ENCODE measurements at places on chromosomes 2 and 18.

- DNase-seq, result no peak
Observed at GRCh38 chr2:20897047-20897446, 74.1 kb upstream of the LDAH start.

DNA sequence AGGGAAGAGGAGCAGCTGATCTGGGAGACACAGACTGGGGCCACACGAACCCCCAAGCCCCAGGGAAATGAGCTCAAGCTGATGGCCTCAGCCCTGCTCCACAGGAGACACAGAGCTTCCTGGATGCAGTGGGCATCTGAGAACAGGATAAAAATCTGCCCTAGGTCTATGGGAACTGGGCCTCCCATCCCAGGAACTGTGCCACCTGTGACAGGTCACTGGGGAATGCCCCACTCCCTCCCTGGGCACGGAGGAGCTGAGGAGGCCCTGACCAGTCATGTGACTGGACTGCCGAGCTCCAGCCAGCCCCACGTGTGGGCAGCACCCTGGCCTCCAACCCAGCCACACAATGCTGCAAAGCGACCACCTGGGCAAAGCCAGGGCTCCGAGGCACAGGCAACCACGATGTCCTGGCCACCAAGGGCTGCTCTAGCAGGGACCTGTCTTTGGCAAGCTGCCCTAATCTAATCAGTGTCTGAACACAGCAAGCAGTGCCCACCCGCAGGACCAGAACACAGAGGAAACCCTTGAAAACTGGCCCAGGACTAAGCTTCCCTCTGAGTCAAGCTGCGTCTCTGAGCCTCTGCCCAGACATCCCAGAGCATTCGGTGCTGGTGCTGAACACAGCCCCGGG, 57.8 kb upstream of the ID2 start:
- no peak for DNase-seq

- no peak for DNase-seq
Observed at GRCh38 chr2:149489452-149489851, 98.1 kb downstream of the MMADHC start.

DNA sequence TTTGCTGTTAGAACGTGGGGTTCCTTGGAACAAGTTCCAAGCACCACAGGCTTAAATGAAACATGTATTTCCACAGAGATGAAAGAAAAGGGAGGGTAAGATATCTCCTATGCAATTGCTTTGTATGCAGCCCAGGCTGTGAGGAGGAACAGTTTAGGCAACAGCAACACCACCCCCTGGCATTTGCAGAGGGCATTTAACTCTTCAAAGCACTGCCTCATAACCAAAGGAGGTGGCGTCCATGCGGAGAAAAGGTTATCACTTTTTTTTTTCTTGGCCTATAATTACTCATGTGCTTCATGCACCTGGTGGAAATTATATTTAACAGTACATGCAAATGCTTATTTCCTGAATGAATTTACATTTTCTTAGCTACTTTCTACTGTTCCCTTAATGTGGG, 286.0 kb downstream of the LPIN1 start:
- DNase-seq, result no peak

GRCh38 chr2:11729362-11730212, 16.8 kb upstream of the LPIN1 start:
- DNase-seq, result no peak

Measured in cerebellar nuclear complex (tissue), 1 donor.